ENCODE measurements at places on chromosomes 6 and 20. TPM values are rescaled to one million over a fixed set of nuclear protein-coding genes. Genes with fewer than 3 reads are reported as not detected.

DNA sequence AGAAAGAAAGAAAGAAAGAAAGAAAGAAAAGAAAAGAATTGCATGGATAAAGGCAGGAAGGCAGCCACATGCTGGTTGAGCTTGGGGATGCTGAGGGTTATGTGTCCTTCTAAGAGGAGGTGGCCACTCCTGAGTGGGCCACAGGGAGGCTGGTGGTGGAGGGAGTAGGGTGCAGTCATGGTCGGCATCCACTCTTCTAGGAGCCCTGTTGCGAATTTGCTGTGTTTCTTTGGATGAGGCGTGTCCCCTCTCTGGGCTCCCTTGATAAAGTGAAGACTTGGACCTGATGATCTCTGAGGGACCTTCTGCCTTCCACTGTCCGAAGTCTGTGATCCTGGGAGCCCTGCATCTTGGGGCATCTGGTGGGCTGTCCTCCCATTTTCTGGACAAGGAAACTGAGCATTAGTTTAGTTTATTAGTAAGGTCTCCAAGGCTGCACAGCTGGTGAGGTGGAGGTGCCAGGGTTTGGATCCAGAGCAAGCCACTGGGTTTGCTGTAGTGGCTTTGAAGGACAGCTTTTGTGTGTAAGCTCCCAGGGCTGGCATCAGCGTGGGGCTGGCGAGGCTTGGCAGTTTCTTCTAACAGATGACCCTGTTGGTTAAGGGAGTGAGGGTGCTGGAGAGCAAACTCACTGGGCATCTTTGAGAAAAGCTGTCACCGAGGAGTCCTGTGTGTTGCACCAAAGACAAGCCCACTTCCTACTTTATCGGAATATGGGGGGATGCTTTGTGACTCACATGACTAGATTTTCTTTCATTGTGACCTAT is 4.3 kb downstream of the DLGAP4 start:
- DNase-seq, result no peak

DNA sequence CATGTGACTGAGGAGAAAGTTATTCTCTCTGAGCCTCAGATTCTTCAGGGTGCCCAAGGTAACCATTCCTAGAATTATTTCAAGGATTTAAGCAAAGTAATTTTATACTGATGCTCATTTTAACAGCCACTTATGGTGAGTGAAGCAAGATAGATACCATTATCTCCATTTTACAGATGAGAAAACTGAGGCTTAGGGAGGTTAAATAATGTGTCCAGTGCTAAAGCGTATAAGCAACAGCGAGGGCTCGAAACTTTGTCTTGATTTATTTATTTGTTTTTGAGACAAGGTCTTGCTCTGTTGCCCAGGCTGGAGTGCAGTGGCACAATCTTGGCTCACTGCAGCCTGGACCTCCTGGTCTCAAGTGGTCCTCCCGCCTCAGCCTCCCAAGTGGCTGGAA is 53.6 kb downstream of the FOXF2 start:
- DNase-seq, result no peak

GRCh38 chr6:88982720-88983119 is 19.3 kb upstream of the RNGTT start:
- DNase-seq, result no peak

DNA sequence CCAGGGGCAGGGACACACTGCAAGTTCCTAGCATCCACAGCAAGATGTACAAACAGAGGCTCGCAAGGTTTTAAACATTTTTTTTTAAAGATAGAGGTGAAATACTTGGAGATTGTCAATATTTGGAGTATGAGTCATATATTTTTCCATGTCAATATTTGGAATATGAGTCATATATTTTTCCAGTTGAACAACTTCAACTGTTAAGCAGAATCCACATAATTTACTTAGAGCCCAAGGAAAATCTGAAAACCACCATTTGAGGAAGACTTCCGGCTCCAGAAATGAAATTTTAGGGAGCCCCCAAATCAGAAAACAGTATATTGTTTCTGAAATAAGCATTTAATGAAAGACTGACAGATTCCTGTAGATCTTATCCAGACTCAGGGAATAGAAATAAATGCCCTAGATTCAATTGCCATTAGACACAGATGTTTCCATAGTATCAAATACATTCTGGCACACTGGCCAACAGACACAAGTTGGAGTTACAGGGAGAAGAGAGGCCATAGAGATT is 51.6 kb upstream of the FAM184A start:
- no peak for DNase-seq

DNA sequence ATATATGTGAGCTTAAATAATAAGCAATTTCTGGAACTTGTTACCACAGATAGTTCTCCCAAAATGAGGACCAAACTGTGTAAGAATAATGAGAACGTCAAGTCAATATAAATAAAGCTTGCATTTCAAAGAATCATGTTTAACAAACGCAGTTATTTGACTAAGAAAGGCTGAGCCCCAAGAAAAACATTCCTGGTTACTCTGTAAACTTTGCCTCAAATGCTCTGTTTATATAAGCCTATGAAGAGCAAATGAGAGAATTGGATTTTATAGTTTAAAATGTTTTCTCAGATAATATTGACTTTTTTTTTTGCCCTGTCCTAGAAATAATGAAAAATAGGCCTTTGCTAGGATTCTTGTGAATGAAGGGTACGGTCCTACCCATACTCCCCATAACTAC is 81.3 kb downstream of the C6orf52 start:
- no peak for DNase-seq

- no peak for DNase-seq
These were observed 204.0 kb upstream of the MOCS1 start for GRCh38 chr6:40138273-40138720.

DNA sequence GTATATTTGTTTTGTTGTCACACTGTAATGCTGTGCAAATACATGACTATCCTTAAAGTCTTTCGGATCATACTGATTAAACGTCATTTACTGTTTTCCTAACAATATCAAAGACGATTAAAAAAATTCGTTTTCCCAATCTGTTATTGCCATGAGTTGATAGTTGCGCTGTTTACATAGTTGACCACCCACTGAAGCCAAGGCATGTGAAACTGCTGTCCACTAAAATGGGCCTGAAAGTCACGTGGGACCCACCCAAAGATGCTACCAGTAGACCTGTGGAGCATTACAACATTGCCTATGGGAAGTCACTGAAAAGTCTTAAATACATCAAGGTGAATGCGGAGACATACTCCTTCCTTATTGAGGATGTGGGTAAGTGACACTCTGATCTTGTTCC is 28.1 kb downstream of the FNDC1 start:
- DNase-seq, result no peak

DNA sequence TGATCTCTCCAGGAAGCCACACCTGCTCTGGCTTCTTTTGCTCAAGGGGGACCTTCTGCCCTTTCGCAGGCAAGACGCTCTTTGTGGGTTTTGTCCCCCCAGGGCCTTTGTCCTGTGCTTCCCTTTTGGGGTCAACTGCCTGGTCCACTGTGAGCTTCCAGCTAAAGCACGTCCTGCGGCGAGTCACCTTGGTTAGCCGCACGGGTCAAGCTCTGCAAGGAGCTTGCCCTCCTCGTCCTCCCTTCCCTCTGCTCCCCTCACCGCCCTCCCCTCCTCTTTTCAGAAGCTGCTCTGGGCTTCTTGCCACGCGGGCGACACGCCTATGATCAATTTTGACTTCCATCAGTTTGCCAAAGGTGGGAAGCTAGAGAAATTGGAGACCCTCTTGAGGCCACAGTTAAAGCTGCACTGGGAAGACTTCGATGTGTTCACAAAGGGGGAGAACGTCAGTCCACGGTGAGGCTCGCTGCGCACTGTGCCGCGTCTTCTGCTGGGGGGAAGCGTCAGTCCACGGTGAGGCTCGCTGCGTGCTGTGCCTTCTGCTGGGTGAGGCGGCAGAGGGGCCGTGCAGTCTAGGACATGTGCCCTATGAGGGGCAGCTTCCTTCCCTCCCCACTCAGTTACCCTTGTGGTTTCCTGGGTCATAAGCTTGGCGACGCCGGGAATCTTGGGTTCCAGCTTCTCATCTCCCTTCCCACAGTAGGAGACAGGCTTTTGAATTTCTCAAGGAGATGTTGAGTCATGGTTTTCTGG is 80.2 kb downstream of the SYNJ2 start:
- no peak for DNase-seq

- no peak for DNase-seq
These were observed 329.1 kb downstream of the CDH4 start for GRCh38 chr20:61580958-61581824.

DNA sequence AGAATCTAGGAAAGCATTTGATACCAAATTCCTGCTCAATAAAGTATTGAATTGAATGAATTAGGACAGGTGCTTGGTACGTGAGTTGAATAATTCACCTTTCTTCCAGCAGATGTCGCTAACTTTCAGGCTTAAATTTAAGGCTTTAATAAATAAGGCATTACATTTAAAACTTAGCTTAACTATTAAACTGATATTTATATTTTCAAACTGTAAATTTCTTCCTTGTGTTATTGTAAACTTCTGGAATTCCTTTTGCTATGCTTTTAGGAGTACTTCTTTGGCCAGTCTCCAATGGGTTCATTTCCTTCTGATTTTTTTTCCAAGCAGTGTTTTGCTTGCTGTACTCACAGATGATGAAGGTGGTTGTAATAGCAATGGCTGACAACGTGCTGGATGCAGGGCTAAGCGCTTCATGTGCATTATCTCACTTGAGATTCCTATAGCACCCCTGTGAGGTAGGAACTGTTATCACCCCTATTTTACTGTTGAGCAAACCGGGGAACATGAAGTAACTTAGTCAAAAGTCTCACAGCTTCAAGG is 71.3 kb upstream of the SLC2A12 start:
- no peak for DNase-seq

DNA sequence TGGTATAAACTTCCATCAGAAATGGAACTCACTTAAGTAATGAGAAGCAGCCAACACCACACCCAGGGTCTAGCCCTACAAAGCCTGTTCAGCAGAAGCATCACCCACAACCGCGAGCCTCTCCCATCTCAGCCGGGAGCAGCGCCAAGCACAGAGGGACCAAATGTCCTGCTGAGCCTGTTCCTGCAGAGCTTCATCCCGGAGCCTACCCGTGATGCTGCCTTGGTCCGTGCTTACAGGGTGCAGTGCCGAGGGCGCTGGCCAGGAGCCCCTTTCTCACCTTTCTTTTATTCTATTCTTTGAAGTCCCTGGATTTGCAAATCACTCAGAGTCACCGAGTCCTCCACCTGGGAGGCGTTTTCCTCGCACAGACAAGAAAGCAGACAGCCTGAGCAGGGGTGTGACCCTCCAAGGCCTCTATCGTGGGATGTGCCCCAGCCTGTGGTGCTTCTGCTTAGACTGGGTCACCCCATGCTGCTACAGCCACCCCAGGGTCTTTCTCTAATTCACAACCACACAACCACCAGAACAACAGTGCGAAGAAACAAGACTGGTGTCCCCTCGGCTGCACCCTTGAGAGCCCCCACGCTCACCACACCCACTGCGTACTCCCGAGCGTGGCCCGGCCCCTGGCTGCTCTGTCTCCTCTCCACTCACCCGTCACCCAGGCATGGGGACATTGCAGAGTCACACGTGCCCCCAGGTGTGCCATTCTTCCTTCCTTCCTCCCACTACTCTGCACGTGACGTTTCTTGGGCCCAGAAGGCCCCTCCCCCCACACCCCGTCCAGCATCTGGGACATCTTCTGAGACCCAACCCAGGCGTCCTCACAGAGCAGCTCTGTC is 92.2 kb upstream of the MPC1 start:
- DNase-seq, result no peak

- no peak for DNase-seq
These were observed 404.9 kb upstream of the SOX4 start for GRCh38 chr6:21188505-21189223.

- no peak for DNase-seq
These were observed 93.4 kb downstream of the ANKS1A start for GRCh38 chr6:34982424-34982852.

DNA sequence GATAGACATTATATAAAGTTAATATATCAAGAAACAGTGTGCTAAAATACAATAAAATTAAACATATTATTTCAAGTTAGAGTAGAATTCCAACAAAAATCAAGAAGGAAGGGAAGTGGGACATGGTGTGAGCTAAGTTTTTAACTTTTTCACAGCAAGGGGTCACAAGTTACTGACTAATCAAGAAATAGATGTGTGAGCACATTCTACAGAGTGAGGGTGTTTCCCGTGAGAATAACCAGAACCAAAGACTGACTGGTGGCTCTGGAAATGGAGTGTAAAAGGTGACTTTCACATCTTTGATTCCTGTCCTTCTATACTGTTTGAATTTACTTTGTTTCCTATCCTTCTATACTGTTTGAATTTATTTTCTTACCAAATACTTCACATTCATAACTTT is 206.6 kb downstream of the TASP1 start:
- no peak for DNase-seq

DNA sequence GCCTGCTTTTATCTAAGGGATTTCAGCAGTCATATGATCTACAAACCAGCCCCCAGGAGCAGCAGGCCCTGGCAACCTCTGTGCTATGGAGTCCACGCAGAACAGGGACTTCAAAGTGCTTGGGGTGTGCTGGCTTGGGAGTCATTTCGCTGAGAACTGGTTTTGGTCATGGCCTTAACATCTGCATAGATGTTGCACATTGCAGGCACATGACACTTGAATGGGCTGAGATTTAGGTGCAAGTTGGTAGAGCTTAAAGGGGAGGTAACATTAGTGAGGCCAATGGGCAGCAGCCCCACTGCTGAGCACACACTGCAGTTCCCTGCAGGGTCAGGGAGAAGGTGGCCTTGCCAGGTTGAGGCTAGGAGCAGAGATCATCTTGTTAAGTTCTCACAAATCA is 43.6 kb downstream of the RREB1 start:
- peak; percentile 61 for DNase-seq

- DNase-seq, result no peak
These were observed 31.2 kb upstream of the RALGAPA2 start for GRCh38 chr20:20743511-20744169.

- no peak for DNase-seq
These were observed 36.4 kb upstream of the FKBP1A start for GRCh38 chr20:1429143-1429728.

DNA sequence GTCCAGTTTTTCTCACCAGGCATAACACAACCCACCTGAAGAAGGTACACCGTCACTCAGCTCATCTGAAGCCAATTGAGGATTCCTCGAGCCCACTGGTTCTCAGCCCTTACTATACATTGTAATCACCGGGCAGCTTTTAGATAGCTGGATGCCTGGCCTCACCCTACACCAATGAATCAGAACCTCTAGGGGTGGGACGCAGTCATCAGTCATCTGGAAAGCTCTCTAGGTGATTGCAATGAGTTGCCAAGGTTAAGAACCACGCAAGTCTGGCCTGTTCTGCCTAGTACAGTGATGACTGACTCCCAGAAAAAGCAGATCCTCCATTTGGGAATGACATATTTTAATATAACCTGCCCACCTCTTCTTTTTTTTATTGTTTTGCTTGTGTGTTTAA is 41.1 kb downstream of the MC3R start:
- no peak for DNase-seq

DNA sequence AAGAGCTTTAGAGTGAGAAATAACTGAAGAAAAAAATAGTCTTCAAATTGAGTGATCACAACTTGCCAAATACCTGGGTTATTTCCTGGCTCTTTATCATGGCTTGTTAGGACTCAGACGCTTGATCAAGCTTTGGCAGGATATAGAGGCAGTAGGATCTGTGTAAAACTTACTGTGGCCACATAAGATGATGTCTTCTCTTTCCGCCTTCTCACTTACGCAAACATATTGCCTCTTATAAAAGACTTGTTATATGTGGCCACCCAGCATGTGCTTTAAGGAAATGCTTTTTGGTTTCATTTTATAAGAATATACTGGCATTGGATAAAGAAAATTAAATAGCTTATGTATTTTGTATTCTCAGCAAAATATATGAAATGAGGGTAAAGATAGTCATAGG is 101.8 kb upstream of the AKIRIN2 start:
- no peak for DNase-seq

The KCNQ5 gene
- 3.9 TPM for total RNA-seq

The CTCFL gene
- total RNA-seq, result not detected

The PROCR gene
- 104 TPM for total RNA-seq

The TBX18 gene
- 9.8 TPM for total RNA-seq

The MEA1 gene
- total RNA-seq, result 40.3 TPM

The CFAP61 gene
- 1.5 TPM for total RNA-seq

The YIPF3 gene
- 80.0 TPM for total RNA-seq

The EPHA7 gene
- 2.7 TPM for total RNA-seq

All from vagina (tissue), 2 donors.